ENCODE measurements at places on chromosomes 7 and 10.
A peak's percentile ranks its signal among the peaks of the same experiment; 100 is the strongest.

- no peak for DNase-seq
Measured at GRCh38 chr7:125255810-125256209, 326.2 kb upstream of the POT1 start.

DNA sequence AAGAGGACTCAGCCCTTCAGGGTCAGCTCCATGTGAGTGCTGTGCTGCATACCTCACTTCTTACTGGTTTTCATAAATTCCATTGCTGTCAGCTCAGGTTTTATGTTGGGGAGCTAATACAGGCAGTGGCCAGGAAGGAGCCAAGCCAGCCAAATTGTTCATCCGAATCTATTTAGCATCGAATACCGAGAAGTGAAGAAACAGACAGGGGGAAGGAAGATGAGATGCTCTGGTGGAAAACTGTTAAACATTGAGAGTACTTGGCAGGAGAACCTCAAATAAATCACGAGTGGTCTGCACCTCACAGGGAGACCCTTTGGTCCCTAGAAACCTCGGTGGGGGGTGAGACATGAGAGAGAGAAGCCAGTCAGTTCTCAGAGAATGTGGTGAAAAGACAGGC, 196.0 kb upstream of the TMEM72 start:
- DNase-seq, result no peak

DNA sequence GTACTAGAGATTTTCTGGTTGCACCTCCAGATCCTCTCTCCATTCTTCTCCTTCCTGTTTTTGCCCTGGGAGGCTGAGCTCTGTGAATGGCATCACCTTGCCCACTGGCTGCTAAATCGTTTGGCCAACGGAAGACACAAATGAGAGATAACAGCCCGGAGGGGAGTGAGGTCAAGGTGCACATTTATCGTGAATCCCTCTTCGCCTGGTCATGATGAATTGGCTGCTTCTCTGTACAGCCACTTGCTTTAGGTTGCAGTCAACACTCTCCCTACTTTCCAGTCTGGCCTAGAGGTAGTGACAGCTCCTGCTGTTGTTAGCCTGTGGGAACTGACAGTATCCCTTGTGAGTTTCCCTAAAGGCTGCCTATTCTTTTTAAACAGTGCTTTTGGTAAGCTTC, 85.4 kb upstream of the CHCHD3 start:
- no peak for DNase-seq

DNA sequence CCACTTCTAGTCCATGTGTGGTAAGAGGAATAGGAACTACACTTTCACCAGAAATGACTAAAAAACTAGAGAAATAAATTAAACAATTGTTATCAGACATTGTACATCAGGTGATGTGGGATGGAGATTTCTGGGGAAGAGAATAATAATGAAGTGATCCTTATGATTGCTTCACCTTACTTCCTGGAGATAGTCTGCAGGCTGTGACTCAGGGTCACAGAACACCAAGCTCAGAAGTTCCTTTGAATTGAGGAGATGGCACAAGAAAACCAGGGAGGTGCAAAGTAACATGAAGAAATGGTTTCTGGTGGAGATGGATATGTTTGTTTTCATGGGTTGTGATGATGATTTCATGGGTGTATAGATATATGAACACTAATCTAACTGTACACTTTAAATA, 44.5 kb downstream of the ZWINT start:
- DNase-seq, result no peak

- DNase-seq, result no peak
Measured at GRCh38 chr10:80154978-80155695, 22.6 kb downstream of the PLAC9 start.

- DNase-seq, result no peak
Measured at GRCh38 chr7:78792006-78792405, 661.5 kb downstream of the MAGI2 start.

- DNase-seq, result peak; percentile 3
Measured at GRCh38 chr7:123494193-123494796, 40.1 kb downstream of the IQUB start.

DNA sequence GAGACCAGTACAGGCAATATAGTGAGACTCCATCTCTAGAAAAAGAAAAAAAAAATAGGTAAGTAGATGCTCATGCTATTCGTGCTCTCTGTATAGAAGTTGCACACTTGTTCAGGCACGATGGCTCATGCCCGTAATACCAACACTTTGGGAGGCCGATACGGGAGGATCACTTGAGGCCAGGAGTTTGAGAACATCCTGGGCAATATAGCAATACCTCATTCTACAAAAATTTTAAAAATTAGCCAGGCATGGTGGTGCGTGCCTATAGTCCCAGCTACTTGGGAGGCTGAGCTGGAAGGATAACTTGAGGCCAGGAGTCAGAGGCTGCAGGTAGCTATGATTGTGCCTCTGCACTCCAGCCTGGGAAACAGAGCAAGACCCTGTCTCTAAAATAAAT, 17.2 kb upstream of the NPTX2 start:
- DNase-seq, result no peak

DNA sequence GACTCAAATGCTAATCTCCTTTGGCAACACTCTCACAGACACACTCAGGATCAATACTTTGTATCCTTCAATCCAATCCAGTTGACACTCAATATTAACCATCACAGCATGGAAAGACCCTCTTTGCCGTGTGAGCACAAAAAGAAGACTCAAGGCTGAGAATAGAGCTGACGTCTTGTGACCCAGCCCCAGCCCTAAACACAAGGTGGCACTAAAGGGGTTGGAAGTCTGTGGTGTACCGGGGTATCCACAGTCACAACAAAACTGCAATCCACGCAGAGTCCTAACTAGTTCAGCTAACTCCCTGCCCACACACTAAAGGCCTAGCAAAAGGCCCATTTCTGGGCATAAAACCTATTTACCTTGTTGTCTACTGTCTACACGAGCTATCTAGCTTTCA, 200.1 kb downstream of the ACTR3B start:
- no peak for DNase-seq

- peak; percentile 34 for DNase-seq
Measured at GRCh38 chr7:98165827-98166667, 45.2 kb upstream of the BHLHA15 start.

DNA sequence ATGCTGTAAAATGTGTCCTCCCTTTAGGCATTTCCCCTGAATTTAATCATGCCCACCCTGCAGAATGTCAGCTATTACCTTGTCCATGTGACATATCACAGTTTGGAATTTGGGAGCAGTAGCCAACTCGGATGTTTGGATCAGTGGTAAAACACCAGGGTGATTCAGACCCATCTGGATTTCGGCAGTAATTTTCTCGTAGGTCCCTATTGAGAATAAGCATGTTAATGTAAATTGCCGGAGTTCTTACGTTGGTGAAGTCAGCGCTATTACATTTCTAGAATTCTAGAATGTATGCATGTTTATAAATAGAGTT, 44.1 kb downstream of the HGF start:
- DNase-seq, result no peak

GRCh38 chr10:111445667-111446066, 368.8 kb downstream of the ADRA2A start:
- no peak for DNase-seq

DNA sequence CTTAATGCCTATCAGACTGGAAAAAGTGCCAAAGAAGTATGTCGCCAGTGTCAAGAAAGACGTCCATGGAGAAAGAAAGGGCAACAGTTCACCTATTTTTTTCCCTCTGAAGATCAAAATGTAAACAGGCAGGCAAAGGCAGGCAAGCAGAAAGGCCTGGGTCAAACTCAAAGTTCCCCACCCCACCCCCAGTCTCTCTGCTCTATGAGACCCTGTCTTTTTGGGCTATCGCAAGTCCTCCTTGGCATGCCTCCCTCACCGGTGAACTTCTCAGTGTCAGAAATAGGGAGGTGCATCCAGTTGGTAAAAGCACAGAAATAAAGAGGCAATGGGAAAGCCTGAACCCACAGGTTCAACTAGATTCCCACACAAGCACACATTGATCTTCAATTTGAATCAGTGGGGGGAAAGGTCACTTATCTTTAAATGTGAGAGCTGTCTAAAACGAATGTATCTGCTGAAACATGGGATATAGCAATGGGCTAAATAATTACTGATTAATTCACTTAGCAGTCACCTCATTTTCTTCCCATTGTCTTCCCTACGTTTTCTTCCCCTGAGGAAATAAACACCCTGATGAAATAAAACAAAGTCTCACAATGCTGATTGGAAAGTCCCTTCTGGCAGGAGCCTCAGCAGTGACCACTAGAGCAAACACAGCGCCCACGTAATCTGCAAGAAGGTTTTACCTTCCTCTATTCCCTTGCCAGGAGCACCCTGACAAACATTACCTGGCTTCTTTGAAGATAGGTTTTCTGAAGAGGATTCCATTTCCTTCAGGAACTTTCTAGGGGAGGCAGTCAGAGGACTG, 31.1 kb downstream of the JAZF1 start:
- DNase-seq, result no peak

DNA sequence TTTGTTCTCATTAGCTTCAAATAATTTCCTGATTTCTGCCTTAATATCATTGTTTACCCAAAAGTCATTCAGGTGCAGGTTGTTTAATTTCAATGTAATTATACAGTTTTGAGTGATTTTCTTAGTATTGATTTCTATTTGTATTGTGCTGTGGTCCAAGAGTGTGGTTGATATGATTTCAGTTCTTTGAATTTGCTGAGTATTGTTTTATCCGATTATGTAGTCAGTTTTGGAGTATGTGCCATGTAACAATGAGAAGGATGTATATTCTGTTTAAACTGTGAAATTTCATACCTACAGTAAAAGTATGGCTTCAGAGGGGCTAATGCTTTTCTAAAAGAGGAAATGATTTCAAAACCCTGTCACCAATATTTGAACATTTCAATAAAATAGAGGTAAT, 17.4 kb upstream of the GRM8 start:
- DNase-seq, result no peak

DNA sequence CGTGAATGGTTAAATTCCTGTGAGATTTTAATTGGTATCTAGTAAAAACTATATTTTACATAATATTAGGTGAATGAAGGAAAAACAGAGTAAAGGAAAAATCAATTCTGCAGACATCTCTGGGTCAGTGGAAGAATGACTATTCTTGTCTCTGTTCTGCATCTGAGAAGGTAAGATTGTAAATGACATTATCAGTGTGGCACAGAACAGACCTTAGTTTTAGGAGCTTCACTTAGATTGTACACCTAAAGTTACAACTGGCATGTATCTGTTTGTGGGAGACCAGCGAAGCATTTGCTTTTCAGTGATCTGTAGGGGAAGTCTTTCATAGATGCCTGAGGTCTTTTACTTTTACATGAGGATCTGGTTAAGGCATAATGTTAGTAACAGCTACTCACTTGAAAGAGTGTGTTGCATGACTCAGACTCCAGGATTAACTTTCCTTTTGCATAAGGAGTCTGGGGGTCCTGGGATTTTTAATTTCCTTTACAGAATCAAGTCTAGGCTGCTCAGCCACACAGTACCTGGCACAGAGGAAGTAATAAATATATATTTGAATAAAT, 56.2 kb downstream of the JMJD1C start:
- DNase-seq, result no peak

DNA sequence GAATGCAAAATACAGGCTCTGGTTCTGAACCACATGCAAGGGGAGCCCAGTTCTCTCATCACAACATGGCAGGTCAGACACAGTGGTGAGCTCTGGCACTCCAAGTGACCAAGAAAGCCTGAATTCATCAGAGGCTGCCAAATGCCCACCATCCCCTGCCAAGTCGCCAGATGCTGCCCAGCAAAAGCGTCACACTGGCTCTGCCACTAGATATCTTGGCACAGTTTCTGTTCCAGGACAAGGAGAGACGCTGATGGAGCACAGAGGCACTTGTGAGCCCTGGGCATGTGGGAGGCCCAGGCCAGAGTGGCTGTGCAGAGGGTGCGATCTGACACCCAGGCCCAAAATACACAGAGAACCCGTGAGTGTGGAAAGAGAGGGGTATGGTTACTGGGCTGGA, 57.8 kb downstream of the GAD2 start:
- no peak for DNase-seq

GRCh38 chr7:98997846-98998245, 119.5 kb downstream of the TRRAP start:
- no peak for DNase-seq

- no peak for DNase-seq
Measured at GRCh38 chr7:67518580-67518979, 521.9 kb downstream of the TYW1 start.

- DNase-seq, result no peak
Measured at GRCh38 chr10:100962351-100963080, 6.8 kb upstream of the SEMA4G start.

DNA sequence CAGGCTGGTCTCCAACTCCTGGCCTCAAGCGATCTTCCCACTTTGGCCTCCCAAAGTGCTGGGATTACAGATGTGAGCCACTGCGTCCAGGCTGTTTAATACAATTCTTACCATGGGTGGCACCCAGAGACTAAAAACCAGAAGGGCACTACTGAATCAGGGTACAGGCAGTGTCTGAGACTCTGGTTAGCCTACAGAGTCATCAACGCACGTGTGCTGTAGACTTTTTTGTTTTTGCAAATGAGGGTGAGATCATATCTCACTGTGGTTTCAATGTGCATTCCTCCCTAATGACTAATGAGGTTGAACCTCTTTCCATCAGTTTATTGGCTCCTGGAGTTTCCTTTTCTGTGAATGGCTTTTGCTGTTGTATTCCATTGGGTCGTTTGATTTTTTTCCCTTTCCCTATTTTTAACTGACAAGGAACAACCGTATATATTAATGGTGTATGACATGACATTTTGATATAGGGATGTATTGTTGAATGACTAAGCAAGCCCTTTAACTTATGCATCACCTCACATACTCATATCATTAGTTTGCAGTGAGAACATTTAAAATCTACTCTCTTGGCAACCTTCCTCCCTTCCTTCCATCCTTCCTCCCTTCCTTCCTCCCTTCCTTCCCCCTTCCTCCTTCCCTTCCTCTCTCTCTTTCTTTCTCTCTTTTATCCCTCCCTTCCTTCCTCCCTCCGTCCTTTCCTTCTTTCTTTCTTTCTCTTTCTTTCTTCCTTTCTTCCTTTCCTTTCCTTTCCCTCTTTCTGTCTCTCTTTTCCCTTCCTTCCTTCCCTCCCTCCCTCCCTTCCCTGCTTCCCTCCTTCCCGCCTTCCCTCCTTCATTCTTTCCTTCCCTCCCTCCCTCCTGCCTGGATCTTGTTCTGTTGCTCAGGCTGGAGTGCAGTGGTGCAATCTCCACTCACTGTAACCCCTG, 9.3 kb upstream of the TMEM270 start:
- peak; percentile 44 for DNase-seq

GRCh38 chr10:46998192-46998591, 87.0 kb downstream of the PTPN20 start:
- DNase-seq, result no peak

DNA sequence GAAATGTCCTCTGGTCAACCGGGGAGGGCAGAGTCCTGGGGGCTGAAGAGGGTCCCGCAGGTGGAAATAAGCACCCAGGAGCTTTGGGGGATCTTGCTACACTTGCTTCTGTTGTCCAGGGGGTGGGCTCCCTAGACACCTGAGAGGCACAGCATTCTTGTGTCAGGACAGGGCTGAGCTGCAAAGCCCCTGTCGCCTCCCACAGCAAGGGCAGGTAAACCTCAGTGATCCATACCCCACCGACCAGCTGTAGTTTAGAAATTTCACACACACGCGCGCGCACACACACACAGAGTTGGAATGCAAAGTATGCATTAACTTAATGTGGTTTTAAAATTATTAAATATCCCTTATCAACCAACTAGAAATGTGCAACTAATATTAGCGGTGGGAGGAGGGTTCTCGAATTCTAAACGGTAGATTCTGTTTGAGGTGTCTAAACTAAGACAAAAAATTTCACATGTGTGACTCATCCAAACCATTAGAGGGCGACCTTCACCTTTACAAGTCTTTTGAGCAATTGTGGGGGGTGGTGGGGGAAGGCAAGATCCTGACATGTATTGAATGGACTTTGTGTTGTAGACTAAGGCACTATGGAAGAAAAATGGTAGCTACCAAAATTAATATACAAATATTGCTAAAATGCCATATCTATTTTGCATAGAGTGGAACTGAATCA, 34.3 kb upstream of the PTF1A start:
- no peak for DNase-seq

GRCh38 chr10:67837541-67838314, at the start of gene DNAJC12:
Gene DNAJC12 (minus strand): TSS chr10:67838188. CDS start chr10:67838011, 177 bp downstream.
- DNase-seq, result peak; percentile 27
